Mesothelial cell of epicardium (in vitro differentiated cells): ENCODE measurements at places on chromosomes 4 and X. TPM values are rescaled to one million over a fixed set of nuclear protein-coding genes. Genes with fewer than 3 reads are reported as not detected.

Gene GAB3
- 0.29 to 0.67 TPM (median 0.38 TPM) in 3 replicates for total RNA-seq

Gene TREX2
- 0.72 to 0.97 TPM (median 0.83 TPM) in 3 replicates for total RNA-seq

Gene SH3D19
- total RNA-seq: 34.7 to 41.2 TPM (median 39.3 TPM) in 3 replicates

Gene KLB
- not detected in 3 replicates for total RNA-seq

Gene ARX
- not detected in 3 replicates for total RNA-seq

Gene ARHGAP24
- 15.0 to 16.7 TPM (median 15.2 TPM) in 3 replicates for total RNA-seq

Gene SLC34A2
- 0.07 to 0.34 TPM (median 0.22 TPM) in 3 replicates for total RNA-seq

Gene MSMO1
- total RNA-seq: 51.8 to 54.4 TPM (median 54.2 TPM) in 3 replicates

- no peak overlapping the region for H3K27ac ChIP-seq
- H3K4me3 ChIP-seq: no peak overlapping the region
- no peaks in the 10 kb centered on the region for H3K27me3 ChIP-seq
- peaks cover 4% of the 10 kb centered on the region for H3K4me1 ChIP-seq
Measured at GRCh38 chr4:17898553-17899055, 87.8 kb downstream of the NCAPG start.

DNA sequence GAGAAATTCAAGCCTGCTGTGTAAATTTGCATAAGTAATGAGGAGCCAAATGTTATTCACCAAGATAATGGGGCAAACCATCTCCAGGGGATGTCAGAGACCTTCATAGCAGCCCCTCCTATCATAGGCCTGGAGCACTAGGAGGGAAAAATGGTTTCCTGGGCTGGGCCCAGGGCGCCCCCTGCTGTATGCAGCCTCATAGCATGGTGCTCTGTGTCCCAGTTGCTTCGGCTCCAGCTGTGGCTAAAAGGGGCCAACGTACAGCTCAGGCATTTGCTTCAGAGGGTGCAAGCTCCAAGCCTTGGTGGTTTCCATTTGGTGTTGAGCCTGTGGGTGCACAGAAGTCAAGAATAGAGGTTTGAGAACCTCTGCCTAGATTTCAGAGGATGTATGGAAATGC lies 859.3 kb downstream of the RPA4 start:
- H3K36me3 ChIP-seq: no peaks in the 10 kb centered on the region
- DNase-seq: no peak
- H3K27me3 ChIP-seq: peaks cover 2% of the 10 kb centered on the region
- no peak overlapping the region for H3K27ac ChIP-seq

DNA sequence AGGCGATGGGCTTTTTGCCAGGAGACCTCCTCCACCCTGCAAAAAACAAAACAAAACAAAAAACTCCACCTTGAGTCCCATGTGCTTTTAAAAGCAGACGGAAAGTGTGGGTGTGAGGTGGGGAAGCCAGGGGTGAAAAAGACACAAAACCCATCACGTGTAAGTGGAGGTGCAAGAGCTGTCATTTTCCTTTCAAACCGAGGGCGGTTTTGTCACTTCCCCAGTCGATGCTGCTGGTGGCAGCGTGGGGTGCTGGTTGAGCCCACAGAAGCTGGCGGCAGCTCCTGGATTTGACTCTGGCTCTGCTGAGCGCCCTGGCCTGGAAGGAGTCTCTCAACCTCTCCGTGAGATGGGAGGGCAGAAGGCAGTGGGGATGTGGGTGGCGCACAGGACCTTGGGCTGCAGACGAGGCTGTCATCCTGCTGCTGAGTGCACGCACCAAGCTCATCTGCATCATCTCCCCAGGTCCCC lies 110.0 kb downstream of the PSAPL1 start:
- H3K27me3 ChIP-seq: peaks cover 1% of the 10 kb centered on the region
- H3K36me3 ChIP-seq: no peaks in the 10 kb centered on the region
- no peak overlapping the region for H3K4me3 ChIP-seq

- H3K4me3 ChIP-seq: no peak overlapping the region
- no peak for DNase-seq
- H3K27ac ChIP-seq: no peak overlapping the region
- peaks cover 10% of the 10 kb centered on the region for H3K4me1 ChIP-seq
- H3K27me3 ChIP-seq: no peaks in the 10 kb centered on the region
Measured at GRCh38 chrX:119155416-119156035, 27.9 kb upstream of the KIAA1210 start.

- no peaks in the 10 kb centered on the region for H3K4me1 ChIP-seq
- no peaks in the 10 kb centered on the region for H3K36me3 ChIP-seq
- no peak overlapping the region for H3K4me3 ChIP-seq
- peaks cover 4% of the 10 kb centered on the region for H3K27me3 ChIP-seq
Measured at GRCh38 chrX:120365320-120365719, 3.4 kb downstream of the ATP1B4 start.

GRCh38 chr4:140351093-140352075 lies 22.1 kb upstream of the SCOC start:
- no peak overlapping the region for H3K27ac ChIP-seq
- DNase-seq: no peak
- peaks cover 7% of the 10 kb centered on the region for H3K4me1 ChIP-seq
- H3K4me3 ChIP-seq: no peak overlapping the region
- H3K27me3 ChIP-seq: peaks cover 19% of the 10 kb centered on the region
- no peaks in the 10 kb centered on the region for H3K36me3 ChIP-seq

DNA sequence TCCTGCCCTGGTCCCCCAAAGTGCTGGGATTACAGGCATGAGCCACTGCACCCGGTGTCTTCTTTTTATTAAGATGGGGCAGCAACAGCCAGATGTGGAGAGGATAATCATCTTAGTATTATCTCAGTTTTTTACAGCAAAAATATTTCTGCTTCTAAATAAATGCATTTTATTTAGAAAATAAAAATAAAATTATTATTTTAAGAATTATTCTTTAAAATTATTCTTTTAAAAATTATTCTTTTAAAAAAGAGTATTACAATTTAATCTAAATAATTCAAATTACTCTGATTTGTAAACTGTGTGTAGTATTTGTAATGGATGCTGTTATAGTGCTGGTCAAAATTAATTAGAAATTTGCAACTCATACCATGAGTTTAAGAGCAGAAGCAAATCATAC lies 67.6 kb downstream of the ARFIP1 start:
- peaks cover 10% of the 10 kb centered on the region for H3K36me3 ChIP-seq
- peaks cover 15% of the 10 kb centered on the region for H3K4me1 ChIP-seq
- no peak overlapping the region for H3K27ac ChIP-seq

DNA sequence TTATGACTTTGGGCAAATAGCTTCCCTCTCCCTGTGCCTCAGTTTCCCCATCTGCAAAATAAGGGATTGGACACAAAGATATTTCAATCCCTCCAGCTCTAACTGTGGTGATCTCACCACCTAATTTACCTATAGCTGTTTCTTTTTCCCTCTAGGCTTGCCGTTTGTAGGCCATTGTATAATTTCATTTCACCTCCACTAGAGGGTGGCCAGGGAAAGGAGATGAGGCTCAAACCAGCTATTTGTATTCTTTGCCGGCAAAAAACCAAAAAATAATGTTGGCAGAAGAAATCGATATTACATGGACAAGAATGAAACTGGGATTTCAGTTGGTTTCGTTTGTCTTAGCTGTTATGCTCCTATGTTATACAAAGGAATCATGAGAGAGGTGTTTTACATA lies 36.1 kb upstream of the DOCK11 start:
- no peak overlapping the region for H3K4me3 ChIP-seq
- H3K4me1 ChIP-seq: no peaks in the 10 kb centered on the region
- no peaks in the 10 kb centered on the region for H3K36me3 ChIP-seq
- no peaks in the 10 kb centered on the region for H3K27me3 ChIP-seq

DNA sequence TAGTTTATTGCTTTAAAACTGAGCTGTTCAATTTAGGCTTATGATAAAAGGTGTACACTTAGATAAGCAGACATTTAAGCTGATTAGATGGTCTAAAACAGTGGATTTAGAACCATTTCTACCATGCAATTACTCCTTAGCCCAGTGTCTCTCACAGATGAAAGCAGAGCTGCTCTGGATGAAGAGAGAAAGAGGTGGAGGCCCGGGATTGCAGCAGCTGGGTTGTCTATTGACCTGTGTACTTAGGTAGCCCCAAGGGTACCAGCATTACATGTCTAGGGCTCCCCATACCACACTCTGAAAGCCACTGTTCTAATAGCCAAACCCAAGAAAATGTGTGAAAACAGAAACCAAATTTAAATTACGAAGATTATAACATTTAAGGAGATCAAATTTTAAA lies 86.0 kb upstream of the GIMD1 start:
- no peaks in the 10 kb centered on the region for H3K36me3 ChIP-seq
- H3K27me3 ChIP-seq: no peaks in the 10 kb centered on the region
- no peak for DNase-seq
- no peaks in the 10 kb centered on the region for H3K4me1 ChIP-seq

DNA sequence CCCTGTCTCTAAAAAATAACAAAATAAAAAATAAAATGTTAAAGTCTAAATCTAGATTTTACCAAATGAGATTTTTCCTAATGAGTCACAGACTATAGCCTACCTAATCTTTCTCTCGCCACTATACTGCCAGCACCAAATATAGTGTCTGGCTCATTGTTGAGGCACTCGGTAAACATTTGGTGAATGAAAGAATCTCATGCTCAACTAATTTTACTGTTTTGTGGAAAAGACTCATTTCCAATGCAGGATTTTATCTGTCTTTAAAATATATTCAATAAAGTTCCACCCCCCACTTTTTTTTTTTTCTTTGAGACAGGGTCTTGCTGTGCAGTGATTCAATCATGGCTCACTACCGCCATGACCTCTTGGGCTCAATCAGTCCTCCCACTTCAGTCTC lies 71.5 kb downstream of the PLS3 start:
- no peak overlapping the region for H3K27ac ChIP-seq
- H3K4me1 ChIP-seq: peaks cover 9% of the 10 kb centered on the region
- peaks cover 34% of the 10 kb centered on the region for H3K36me3 ChIP-seq
- no peak for DNase-seq

DNA sequence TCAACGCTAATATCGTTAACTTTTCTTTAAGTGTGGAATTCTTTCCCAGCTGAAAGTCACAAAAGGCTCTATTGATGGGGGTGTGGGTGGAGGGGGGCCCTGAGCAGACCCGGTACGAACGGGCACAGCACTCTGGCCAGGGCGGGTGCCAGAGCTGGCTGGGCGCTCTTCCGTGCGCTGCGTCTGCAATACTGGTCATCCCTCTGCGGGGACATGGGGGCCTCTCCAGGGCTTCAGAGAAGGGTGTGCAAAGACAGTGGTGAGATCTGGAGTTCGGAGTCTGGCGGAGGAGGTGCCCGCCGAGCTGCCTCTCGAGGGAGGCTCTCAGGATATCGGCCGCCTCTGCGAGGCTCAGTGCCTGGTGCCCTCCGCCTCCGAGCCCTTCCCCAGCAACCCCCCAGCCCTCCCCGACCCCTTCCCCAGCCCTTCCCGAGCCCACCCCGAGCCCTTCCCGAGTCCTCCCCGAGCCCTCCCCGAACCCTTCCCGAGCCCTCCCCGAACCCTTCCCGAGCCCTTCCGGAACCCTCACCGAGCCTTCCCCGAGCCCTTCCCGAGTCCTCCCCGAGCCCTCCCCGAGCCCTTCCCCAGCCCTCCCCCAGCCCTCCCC lies 34.3 kb downstream of the FGFRL1 start:
- H3K36me3 ChIP-seq: no peaks in the 10 kb centered on the region
- no peak for DNase-seq
- H3K27ac ChIP-seq: no peak overlapping the region

DNA sequence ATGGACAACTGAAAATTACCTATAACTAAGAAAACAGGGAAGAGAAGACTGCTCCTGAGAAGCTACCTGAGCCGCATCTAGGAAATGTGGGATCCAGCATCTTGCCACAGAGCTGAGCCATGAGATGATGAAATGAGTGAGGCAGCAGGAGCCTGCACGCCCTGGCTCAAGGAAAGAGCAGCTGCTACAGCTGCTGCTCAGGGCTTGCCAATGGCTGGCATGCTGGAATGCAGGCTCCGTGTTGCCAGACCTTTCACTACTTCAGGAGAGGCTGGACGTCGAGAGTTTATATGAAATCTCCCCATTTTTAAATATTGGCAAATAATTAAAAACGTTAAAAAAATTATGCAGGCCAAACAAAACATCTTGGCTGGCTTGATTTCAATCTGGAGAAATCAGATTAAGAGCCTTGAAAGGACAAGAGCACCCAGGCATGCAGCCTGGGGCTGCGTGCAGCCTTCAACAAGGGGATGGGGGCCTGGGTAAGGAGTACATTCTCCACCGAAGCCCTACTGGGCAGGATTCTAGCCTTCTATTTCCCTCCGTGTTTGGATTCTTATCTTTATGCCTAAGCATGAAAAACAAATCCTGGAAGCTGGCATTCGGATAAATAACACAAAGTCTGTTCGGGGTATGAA lies 227.6 kb downstream of the NR3C2 start:
- H3K4me1 ChIP-seq: peaks cover 18% of the 10 kb centered on the region
- no peaks in the 10 kb centered on the region for H3K36me3 ChIP-seq
- H3K27ac ChIP-seq: no peak overlapping the region
- no peak overlapping the region for H3K4me3 ChIP-seq
- H3K27me3 ChIP-seq: peaks cover 2% of the 10 kb centered on the region
- DNase-seq: no peak

- no peak overlapping the region for H3K27ac ChIP-seq
- peaks cover 37% of the 10 kb centered on the region for H3K4me1 ChIP-seq
- H3K36me3 ChIP-seq: no peaks in the 10 kb centered on the region
- no peak for DNase-seq
- no peaks in the 10 kb centered on the region for H3K27me3 ChIP-seq
- no peak overlapping the region for H3K4me3 ChIP-seq
Measured at GRCh38 chr4:52979020-52979419, 116.9 kb downstream of the RASL11B start.

GRCh38 chrX:7090641-7091040 lies 56.9 kb upstream of the STS start:
- no peak for DNase-seq
- H3K27me3 ChIP-seq: no peaks in the 10 kb centered on the region
- H3K36me3 ChIP-seq: peaks cover 10% of the 10 kb centered on the region

GRCh38 chrX:135476378-135476777 lies 44.1 kb upstream of the INTS6L start:
- H3K4me1 ChIP-seq: no peaks in the 10 kb centered on the region
- peaks cover 11% of the 10 kb centered on the region for H3K27me3 ChIP-seq
- no peak overlapping the region for H3K27ac ChIP-seq
- no peak for DNase-seq
- no peak overlapping the region for H3K4me3 ChIP-seq

- no peak overlapping the region for H3K4me3 ChIP-seq
- no peak for DNase-seq
- H3K27me3 ChIP-seq: peaks cover 10% of the 10 kb centered on the region
- H3K36me3 ChIP-seq: no peaks in the 10 kb centered on the region
- H3K4me1 ChIP-seq: no peaks in the 10 kb centered on the region
- H3K27ac ChIP-seq: no peak overlapping the region
Measured at GRCh38 chr4:75302648-75303047, 211.6 kb downstream of the RCHY1 start.

- no peaks in the 10 kb centered on the region for H3K4me1 ChIP-seq
- DNase-seq: no peak
- no peak overlapping the region for H3K27ac ChIP-seq
Measured at GRCh38 chr4:129708784-129709183, 612.8 kb downstream of the C4orf33 start.

- H3K36me3 ChIP-seq: peaks cover 7% of the 10 kb centered on the region
- H3K4me1 ChIP-seq: peaks cover 63% of the 10 kb centered on the region
- H3K4me3 ChIP-seq: peak overlapping the region; percentile 28
Measured at GRCh38 chr4:4868758-4869723, 9.6 kb downstream of the MSX1 start.
